ENCODE measurements at places on chromosomes 16 and 17.

DNA sequence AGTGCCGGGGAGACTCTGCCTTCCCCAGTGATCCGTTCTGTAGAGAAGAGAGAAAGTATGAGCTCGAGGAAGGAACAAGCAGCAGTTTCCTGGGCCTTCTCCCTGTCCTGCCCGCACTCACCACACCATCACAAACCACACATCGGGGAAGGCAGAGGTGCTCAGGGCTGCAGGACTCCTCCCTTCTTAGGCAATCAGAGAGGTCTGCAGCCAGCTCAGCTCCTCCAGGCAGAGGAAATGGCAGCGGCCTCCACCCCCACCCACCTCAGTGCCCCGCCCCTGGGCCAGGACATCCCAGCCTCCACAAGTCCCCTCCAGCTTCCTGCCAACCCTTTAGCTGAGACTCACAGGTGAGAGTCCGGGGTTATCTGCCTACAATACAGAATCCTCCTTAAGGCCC is 2.0 kb downstream of the ZNF319 start:
- DNase-seq: no peak

DNA sequence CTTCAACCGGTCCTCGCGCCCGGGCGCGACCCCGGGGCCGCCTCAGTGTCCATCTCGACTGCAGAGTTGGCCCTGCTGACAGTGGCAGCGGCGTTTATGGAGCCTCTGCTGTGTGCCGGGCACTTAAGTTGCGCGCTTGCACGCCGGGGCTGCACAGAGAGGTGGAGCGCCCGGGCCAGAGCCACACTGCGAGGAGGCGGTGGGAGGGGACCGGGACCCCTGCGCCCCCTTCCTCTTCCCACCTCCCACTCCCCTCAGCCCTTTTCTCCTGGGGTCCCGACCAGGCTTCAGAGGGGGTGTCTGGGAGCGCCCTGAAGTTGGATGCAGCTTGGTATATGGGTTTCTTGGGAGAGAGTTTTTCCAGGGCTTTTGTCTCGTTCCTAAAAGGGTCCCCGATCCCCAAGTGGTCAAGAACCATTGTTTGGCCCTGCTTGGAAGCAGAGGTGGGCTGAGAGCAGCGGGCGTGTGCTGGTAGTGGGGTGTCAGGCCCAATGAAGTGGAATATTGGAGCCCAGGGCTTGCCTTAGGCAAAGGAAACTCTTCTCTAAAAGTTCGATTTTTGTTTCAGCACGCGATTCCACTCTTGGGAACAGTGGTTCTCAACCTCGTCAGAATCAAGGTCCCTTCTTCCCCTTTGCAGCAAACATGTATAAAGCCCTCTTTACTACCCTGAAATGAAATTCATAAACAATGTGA is 605 bp downstream of the MRTFB start:
- DNase-seq: peak; percentile 42

GRCh38 chr16:72590151-72590937 is 418.4 kb upstream of the PMFBP1 start:
- DNase-seq: no peak

DNA sequence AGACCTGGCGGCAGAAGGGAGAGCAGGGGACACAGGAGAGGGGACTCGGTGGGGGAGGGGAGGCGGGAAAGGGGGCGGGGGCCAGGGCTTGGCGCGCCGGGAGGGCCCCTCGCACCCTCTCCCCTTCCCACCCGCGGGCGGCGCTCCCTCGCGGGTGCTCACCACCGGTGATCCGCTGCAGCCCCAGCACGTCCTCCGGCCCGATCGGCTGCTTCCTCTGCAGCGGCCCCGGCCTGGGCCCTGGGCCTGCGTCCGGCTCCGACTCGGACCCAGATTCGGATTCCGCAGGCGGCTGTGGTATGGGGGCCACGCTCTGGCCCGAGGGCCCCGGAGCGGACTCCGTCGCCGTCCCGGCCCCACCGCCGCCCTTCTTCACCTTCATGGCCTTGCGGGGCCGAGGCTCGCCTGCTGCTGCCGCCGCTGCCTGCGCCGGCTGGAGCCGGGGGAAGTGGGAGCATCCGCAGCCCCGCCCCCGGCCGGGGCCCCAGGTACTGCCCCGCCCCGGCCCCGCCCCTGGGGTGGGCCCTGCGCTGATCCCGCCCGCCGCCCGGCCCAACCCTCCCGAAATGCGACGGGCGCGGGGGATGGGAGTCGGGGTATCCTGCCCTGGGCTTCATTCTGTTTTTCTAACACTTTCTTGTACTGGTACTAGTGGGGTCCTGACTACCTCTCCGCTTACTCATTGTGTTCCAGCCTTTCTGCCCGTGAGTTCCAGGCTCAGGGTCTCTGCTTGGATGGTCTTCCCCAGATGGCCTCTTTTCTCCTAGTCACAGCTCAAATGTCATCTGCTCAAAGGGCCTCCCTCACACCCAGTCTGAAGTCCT is at the start of gene UNC119:
TSS of gene UNC119 (minus strand) at position 449 of the 824 bp plus-strand sequence. CDS start at position 382, 67 bp downstream.
- peak; percentile 89 for DNase-seq

DNA sequence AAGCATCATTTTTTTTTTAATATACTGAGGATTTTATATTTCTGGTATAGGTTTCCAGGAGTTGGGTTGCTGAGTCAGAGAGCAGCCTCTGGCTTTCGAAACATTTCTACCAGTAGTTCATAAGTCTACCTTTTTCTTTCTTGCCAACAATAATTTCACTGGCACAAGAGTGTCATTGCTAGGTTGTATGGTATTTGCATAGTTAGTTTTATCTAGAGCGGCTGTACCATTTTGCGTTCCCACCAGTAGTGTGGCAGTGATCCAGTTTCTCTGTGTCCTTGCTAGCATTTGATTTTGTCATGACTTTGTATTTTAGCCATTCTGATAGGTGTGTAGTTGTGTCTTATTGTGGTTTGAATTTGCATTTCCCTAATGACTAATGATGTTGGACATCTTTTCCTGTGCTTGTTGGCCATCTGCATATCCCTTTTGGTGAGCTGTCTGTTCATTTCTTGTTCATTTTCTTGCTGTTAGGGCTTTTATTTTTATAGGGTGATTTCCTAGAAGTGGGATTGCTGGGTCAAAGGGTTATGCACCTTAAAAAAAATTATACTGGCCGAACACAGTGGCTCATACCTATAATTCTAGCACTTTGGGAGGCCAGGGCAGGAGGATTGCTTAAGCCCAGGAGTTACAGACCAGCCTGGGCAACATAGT is 39.9 kb downstream of the SNX29 start:
- no peak for DNase-seq

DNA sequence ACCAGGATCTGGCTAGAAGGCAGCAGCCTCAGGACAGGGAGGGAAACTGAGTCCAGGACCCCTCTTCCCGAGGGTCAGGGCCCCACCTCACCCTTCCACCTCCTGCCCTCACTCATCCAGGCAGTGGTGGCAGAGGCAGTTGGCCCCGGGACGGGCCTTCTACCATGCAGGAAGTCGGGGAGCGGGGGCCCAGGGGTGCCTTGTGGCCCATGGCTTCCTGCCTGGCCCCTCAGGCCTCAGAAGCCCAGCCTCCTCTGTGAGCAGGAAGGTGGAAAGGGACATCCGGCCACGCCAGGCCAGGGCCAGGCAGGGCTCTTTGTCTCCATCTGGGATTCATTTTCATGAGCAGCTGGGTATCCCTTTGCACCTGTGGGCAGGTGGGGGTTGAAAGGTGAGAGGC is 58.5 kb downstream of the BAHCC1 start:
- DNase-seq: no peak

DNA sequence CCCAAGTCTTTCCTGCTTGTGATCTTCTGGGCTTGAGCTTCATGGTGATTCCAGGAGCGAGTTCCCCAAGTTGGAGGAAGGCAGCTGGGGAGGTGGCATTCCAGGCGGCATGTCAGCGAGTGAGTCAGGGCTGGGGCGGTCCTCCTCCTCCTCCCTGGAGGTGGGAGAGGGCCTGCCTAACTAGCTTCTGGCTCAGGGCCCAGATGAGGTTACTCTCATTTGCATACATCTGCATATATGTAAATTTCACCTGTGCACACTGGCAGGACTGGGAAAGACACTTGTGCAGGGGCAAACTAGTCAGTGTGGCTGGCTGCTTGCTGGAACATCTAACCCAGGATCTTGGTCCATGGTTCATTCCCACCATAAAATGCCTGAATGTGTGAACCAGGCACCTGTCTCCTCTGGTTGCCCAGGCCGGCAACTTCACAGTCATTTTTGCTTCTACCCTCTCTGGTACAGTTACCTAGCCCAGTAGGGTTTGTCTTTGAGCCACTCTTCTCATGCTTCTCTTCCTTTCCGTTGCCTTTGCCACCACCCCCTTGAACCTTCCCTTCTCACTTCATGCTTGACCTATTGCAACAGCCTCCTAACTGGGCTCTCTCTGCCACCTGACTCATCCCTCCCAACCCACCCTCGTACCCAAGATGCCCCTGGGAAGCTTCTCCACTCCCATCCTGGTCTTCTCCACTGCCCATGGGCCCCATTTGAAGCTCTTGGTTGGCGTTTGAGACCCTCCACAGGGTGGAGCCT is 9.6 kb upstream of the DLX4 start:
- DNase-seq: no peak

- DNase-seq: no peak
Measured at GRCh38 chr16:73531021-73531420, 483.1 kb upstream of the ZFHX3 start.

Measured in right forelimb (tissue), 1 donor.